Naive thymus-derived CD8-positive, alpha-beta T cell (primary cell): ENCODE measurements at places on chromosomes 3 and 15.

GRCh38 chr15:83835479-83835878, 181.6 kb downstream of the ADAMTSL3 start:
- peaks cover 2% of the 10 kb centered on the region for H3K4me1 ChIP-seq
- DNase-seq: no peak
- peaks cover 16% of the 10 kb centered on the region for H3K27me3 ChIP-seq
- peaks cover 4% of the 10 kb centered on the region for H3K36me3 ChIP-seq

DNA sequence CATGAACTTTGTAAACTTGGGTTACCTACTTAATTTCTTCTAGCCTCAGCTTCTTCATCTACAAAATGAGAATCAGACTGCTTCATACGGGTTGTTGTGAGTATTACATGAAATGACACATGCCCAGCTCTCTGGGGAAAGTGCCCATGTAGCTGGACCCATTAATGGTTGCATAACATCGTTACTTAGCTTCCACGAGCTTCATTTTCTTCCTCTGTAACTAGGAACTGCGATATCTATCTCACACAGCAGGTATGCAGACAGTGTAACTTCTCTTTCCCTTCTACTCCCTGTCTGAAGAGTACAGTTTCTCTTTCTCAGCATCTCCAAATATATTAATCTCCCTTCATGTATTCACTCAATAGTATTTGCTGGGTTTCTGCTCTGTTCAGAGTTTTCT, 37.9 kb upstream of the DLG1 start:
- H3K4me3 ChIP-seq: no peak overlapping the region
- H3K36me3 ChIP-seq: no peaks in the 10 kb centered on the region
- H3K27ac ChIP-seq: no peak overlapping the region
- H3K27me3 ChIP-seq: peaks cover 10% of the 10 kb centered on the region
- no peak for DNase-seq
- H3K4me1 ChIP-seq: peaks cover 3% of the 10 kb centered on the region

- no peak for DNase-seq
- H3K27me3 ChIP-seq: peaks cover 32% of the 10 kb centered on the region
- H3K4me1 ChIP-seq: no peaks in the 10 kb centered on the region
- H3K4me3 ChIP-seq: no peak overlapping the region
- H3K27ac ChIP-seq: no peak overlapping the region
These were observed 72.2 kb upstream of the ADPGK start for GRCh38 chr15:72855791-72856190.

DNA sequence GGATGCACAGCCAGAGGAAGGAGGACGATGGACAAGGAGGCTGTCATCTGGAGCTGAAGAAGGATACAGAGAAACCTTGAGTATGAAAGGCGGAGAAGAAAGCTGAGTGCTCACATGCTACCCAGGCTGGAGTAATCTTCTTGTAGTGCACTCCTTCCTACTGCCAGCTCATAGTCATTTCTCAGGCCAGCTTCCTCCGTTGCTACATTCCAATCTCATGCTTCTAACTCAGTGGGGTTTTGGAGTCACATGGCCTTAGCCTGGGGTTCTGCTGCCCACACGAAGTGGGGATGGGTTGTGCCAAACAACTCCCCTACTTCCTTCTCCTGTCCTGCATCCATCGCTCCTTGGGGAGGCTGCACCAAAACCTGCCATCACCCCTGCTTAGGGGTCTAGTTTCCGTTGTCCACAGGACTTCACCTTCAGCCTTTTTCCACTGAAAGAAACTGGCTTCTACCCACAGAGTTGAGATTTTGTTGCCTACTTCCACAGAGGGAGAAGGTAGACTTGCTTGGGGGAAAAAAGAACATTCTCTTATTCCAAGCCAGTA, 239.9 kb downstream of the EPHB1 start:
- H3K36me3 ChIP-seq: no peaks in the 10 kb centered on the region
- no peak overlapping the region for H3K4me3 ChIP-seq
- peaks cover 33% of the 10 kb centered on the region for H3K27me3 ChIP-seq
- no peaks in the 10 kb centered on the region for H3K4me1 ChIP-seq
- H3K27ac ChIP-seq: no peak overlapping the region
- DNase-seq: no peak

DNA sequence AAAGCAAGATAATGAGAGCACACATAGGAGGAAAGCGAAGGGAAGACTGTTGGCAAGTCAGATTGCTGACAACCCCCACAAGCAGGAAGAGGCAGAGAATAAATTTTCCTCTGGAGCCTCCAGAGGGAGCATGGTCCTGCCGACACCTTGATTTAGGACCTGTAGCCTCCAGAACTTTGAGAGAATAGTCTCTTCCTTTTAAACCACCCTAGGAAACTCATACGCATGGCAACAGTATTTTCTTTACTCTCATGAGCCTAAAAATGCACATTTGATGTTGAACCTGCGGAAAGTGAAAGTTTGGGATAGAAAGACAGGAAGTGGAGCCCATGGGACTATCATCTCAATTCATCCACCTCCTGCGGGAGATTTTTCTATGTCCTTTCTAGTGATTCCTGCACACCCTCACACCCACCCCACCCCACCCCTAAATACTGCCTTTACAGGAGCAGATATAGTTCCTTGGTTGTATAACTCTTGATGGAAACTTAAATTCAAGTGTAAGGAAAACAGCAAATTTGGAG, 116.7 kb upstream of the LPP start:
- peaks cover 2% of the 10 kb centered on the region for H3K4me1 ChIP-seq
- H3K4me3 ChIP-seq: no peak overlapping the region

GRCh38 chr3:171796625-171797264, 13.5 kb downstream of the PLD1 start:
- H3K27me3 ChIP-seq: peaks cover 2% of the 10 kb centered on the region
- H3K36me3 ChIP-seq: no peaks in the 10 kb centered on the region
- H3K27ac ChIP-seq: no peak overlapping the region
- no peak overlapping the region for H3K4me3 ChIP-seq
- DNase-seq: no peak

DNA sequence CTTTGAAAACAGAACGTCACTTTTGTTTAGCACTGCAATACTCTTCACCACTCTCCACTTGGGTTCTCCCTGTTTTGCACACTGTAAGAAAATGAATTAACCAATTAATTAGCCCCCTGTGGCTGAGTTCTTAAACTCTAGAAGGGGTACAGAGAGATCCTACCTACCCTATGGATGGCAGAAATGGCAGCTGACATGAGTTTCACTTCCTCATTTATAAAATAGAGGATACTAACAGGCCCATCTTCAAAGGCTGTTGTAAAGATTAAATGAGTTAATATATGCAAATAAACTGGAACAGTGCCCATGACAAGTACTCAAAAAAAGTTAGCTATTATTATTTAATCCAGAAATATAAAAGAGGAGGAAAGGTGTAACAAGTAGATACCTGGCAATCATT, 36.9 kb downstream of the SUCLG2 start:
- no peaks in the 10 kb centered on the region for H3K27me3 ChIP-seq
- DNase-seq: no peak
- H3K36me3 ChIP-seq: peaks cover 13% of the 10 kb centered on the region
- no peak overlapping the region for H3K27ac ChIP-seq
- no peak overlapping the region for H3K4me3 ChIP-seq

DNA sequence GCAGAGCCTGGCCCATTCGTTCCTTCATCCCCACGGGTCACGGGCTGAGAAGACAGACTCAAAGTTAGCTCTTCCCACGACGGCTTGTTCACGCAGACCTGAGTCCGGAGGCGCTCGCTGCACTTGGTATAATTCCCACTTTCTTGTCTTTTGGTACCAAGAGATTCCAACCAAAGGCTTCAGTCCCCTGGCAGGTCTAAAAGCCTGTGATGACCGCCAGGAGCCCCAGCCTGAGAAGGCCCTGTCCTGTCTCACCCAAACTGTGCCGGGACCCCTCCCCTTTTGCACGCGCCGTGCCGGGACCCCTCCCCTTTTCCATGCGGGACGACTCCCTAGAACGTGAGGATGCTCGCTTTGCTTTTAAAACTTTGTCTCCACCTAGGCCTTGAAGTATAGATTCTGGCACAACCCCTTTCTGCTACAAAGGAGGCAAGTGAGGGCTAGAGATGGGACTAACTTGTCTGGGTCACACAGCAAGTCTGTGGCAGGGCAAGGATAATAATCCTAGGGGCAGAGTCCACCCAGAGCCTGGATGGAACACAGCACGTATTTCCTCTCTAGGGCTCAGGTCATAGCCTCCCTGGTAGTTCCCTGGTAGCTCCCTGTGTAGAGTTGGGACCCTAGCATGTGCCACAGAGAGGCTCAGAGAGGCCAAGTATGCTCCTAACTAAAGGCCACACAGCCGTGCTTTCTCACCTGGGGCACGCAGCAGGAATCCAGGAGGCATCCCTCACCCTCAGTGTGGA, 211.3 kb downstream of the XXYLT1 start:
- no peak for DNase-seq
- H3K27me3 ChIP-seq: peaks cover 9% of the 10 kb centered on the region
- H3K4me3 ChIP-seq: no peak overlapping the region
- H3K4me1 ChIP-seq: peaks cover 8% of the 10 kb centered on the region
- H3K36me3 ChIP-seq: no peaks in the 10 kb centered on the region
- no peak overlapping the region for H3K27ac ChIP-seq

DNA sequence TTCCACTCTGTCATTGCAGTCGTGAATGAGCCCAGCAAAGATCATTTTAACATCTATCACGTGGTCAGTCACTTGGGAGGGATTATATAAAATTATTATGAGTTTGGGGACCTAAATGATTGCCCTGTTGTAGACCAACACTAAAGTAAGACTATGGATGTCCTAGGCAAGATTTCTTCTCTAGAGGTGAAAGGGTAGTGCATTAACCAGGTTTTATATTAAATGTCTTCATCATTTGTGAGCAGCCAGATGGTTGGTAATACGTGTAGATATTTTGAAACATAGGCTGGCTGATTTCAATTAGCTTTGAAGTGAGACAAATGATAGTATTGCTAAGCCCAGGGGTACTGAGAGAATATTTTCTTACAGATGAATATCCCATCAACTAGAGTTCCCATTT, 150.3 kb upstream of the TSPAN3 start:
- H3K4me3 ChIP-seq: no peak overlapping the region
- H3K4me1 ChIP-seq: peaks cover 7% of the 10 kb centered on the region
- H3K36me3 ChIP-seq: no peaks in the 10 kb centered on the region

- no peaks in the 10 kb centered on the region for H3K4me1 ChIP-seq
- H3K27ac ChIP-seq: no peak overlapping the region
- H3K4me3 ChIP-seq: no peak overlapping the region
- no peaks in the 10 kb centered on the region for H3K27me3 ChIP-seq
- H3K36me3 ChIP-seq: no peaks in the 10 kb centered on the region
These were observed 36.2 kb upstream of the RPL35A start for GRCh38 chr3:197913641-197914380.

- no peaks in the 10 kb centered on the region for H3K36me3 ChIP-seq
- no peaks in the 10 kb centered on the region for H3K27me3 ChIP-seq
- no peak overlapping the region for H3K27ac ChIP-seq
- no peak overlapping the region for H3K4me3 ChIP-seq
- no peaks in the 10 kb centered on the region for H3K4me1 ChIP-seq
- no peak for DNase-seq
These were observed 61.6 kb upstream of the CTDSPL start for GRCh38 chr3:37800022-37800551.

- no peak for DNase-seq
- H3K27me3 ChIP-seq: peaks cover 23% of the 10 kb centered on the region
These were observed 135.4 kb upstream of the LINGO1 start for GRCh38 chr15:77768107-77768506.
